ENCODE measurements at places on chromosomes 2 and 18.

- no peak for DNase-seq
Measured at GRCh38 chr2:41873102-41874031, 174.5 kb upstream of the PKDCC start.

GRCh38 chr18:52070291-52070756 lies 269.7 kb upstream of the DCC start:
- DNase-seq, result peak; percentile 34

GRCh38 chr2:72414137-72414760 lies 266.6 kb upstream of the CYP26B1 start:
- no peak for DNase-seq

DNA sequence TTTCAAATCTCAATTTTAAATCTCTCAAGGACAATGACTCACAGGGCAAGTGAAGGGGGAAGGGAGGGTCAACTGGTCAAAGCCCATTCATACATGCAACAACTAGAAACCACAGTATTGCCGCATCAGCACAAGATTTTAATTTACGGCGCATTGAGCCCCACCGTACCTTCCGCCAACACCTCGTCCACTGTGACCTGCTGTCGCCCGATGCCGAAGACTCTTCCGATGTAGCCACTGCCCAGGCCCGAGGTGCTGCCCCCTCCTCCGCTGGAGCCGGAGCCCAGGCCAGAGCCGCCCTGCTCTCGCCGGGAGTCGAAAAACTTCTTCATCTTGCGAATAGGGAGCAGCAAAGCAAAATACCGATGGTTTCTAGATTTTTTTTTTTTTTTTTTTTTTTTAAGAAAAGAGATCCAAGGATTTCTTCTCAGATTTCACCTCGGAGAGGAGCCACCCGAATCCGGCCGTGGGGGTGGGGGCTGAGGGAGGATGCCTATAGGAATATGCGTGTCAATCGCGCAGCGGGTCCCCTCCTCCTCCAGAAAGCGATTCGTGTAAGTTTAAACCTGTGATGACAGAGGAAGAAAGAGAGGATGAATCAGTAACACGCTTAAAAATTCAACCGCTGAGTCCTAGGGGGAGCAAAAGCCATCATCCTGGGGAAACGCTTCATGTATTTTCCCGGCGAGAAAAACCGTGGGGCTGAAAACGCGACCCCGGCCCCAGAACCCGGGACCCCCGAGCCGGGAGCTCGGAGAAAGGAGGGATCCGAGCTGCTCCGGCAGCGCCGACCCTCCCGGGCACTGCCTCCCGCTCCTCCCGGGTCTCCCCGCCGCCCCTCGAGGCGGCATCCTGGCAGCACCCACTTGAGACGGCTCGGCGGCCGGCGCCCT lies 584 bp downstream of the AAK1 start:
- DNase-seq, result peak; percentile 47

DNA sequence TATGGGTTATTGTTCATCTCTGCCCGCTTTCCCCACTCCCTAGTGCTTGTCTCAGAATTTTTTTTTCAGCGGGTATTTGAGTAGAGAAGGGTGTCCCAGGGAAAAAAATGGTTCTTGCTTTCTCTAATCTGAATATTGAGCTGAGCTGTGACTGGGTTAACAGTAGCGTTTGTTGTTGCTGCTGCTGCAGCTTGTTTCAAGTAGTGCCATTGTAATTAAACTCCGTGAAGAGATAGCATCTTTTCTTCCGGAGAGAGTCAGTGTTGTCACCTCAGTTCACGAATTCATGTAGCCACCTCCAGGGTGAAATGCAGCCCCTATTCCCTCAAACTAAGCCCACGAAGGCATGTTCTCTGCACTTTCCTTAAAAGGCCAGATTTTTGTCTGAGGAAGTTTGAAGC lies 1.5 kb upstream of the AAK1 start:
- no peak for DNase-seq

- no peak for DNase-seq
Measured at GRCh38 chr2:157180359-157180758, 77.1 kb upstream of the GALNT5 start.

- no peak for DNase-seq
Measured at GRCh38 chr2:72129681-72130340, 17.9 kb downstream of the CYP26B1 start.

- no peak for DNase-seq
Measured at GRCh38 chr2:64823794-64824193, 165.4 kb upstream of the SLC1A4 start.
